Stimulated activated CD4-positive, alpha-beta T cell treated with anti-CD3 and anti-CD28 coated beads, TNF-alpha, amount 100 ng/mL, for 4 hours (primary cell): ENCODE measurements at places on chromosomes 13 and 19.

DNA sequence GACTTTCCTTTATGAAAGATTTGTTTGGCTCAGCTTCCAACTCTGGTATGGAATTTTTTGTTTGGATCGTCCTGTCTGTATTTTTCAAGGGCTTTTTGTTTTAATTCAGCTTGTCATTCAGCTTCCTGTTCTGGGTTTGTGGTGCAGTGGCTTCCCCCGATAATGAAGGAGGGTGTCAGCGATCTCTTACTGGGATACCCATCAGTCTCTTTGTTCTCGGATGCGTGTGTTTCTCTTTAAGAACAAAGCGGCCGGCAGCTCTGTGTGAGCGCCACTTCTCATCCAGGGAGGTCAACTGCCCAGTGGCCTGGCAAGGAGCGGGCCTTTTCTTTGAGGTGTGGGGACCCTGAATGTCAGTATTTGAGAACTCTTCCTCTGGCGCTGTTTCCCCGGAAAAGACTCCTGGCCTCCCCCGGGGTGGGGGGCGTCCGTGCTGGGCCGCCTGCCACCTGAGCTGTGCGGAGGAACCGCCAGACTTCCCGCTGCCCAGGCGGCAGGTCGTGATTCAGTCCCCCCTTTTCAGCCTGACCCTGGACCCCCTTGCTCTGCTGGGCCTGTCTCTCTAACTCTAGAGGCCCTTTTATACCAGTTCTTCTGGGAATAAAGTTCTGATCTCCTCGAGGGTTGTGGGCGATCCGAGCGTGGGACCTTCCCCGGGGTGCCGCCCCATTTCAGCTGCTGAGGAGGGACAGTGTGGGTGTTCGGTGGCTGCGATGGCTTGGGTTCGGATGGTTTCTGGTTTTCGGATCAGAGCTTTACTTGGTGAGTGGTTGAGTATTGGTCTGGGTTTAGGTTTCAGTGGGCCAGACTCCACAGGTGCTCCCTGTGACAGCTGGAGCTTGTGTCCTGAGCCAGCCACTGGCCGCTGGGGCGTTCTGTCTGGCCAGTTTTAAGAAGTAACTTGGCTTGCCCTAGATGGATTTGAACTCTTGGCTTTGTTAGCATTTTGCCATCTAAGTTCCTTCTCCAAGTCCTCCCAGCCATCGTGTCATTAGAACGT is 3.4 kb downstream of the SF3A2 start:
- DNase-seq: no peak

GRCh38 chr19:16185768-16186123 is 536 bp downstream of the FAM32A start:
- peak; percentile 20 for DNase-seq

GRCh38 chr13:47287291-47287751 is 390.5 kb upstream of the HTR2A start:
- DNase-seq: no peak

DNA sequence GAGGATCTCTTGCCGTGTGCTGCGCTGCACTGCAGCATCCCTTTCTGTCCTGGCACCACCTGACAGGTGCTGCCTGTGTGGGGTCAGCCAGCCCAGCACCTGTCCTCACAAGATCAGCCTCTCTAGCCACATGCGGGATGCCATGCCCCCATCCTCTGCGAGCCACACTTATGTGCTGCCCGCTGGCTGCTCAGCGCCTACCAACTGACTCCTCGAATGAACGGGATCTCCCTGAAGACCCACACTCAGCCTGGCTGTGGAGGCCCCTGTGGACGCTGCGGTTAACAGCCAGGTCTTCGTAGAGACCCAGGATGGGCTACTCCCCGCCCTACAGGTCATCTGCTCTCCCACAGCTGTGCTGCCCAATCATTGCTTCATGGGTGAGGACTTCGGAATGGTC is 106.1 kb downstream of the DOCK9 start:
- DNase-seq: no peak

DNA sequence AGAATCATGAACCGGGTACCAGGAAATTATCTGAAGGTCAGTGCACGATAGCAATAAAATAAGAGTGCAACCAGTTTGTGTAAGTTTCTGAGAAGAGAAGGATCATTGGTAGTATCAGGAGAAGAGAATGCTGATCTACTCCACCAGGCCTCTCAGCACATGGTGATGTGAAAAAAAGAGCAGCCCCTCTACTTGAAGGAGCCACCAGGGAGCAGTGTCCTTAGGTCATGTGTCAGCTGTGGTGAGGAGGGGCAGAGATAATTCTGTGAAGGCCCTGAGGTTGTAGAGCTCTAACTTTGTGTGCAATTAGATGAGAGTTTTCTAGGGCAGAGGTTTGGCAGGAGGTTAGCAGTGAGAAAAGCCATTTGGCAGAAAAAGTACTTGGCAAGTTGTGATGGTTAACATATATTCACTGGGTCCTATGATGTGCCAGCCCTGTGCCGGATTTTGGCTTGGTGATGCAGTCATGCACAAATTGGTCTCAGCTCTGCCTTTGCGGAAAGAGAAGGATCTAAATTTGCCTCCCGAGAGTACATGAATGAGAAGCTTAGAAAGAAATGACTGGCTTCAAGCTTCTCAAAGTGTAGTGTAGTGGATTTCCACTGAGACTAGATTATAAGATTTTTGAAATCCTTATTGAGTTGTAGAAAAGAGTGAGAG is 19.2 kb upstream of the ZC3H13 start:
- no peak for DNase-seq

DNA sequence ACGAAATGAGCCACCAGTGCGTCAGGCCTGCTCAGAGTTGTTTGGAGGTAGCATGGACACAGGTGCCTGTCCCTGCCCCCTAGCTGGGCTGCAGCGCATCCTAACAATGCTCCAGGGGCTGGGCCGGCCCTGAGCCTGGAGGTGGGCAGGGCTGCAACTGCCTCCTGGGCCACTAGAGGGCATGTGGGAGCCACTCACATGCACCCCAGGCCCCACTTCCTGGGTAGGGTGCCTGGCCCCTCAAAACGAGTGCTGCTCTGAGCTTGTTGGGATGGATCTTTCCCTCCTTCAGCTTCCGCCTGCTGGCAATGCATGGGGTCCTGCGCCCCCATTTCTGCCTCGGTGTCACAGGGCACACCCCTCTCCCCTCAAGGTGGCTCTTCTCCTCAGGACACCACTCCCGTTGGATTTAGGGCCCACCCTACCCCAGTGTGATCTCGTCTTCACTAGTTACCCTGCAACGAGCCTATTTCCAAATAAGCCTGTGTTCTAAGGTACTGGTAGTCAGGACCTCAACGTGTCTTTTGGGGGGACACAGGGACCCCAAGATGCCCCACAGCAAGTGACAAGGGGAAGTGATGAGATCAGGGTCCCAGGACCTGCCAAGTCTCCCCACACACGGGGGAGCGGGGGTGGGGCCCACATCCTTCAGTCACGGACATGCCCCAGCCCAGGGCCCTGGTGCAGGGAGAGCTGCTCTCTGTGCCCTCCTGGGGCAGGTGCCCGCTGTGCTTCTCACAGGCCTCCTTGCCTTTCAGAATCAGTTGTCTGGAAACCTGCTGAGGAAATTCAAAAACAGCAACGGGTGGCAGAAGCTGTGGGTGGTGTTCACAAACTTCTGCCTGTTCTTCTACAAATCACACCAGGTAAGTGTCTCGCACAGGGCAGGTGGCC is 131.3 kb downstream of the STK24 start:
- DNase-seq: peak; percentile 72

DNA sequence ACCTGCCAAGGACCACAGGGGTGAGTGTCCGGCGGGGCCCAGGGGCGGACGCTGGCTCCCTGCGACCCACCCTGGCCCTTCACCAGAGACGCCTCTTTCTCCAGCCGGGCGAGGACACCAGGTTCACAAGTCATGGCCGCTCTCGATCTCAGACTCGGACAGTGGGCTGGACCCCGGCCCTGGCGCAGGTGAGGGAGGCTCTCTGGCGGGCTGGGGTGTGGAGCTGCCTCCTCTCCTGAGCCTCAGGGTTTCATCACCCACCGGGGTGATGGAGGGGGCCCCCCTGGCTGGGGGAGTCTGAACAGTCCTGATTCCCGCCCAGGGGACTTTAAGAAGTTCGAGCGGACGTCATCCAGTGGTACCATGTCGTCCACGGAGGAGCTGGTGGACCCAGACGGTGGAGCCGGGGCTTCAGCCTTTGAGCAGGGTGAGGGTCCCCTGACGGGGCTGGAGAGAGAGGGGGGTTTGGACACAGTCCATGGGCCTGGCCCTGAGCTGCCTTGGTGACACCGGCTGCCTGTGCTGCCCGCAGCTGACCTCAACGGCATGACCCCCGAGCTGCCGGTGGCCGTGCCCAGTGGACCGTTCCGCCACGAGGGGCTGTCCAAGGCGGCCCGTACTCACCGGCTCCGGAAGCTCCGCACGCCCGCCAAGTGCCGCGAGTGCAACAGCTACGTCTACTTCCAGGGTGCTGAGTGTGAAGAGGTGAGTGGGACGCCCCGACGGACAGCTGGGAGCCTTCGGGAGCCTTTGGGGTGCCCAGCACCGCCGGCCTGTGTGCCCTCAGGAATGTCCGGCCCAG is 13.6 kb downstream of the ARHGAP45 start:
- no peak for DNase-seq
